ENCODE measurements at places on chromosomes 5 and 9.

DNA sequence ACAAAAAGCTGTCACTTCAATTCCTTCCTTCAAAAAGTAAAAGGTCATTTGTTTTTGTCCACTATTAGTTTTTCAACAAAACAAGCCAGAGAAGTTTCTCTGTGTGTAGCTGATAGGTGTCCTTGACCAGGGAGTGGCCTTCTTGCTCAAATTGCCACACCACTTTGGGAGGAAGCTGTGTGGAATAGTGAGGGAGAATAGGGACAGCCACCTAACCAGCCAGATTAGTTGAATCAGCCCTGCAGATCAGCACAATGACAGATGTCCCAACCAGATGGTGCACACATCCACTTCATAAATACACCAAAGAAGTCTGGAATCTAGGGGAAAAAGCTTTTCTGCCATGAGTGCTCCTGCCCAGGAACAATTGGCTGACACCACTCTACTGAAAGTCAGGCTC, 37.2 kb downstream of the NREP start:
- DNase-seq, result no peak

- no peak for DNase-seq
Measured at GRCh38 chr5:119750887-119751733, 121.8 kb downstream of the FAM170A start.

GRCh38 chr5:173530547-173530946, 85.9 kb downstream of the BOD1 start:
- peak; percentile 43 for DNase-seq

DNA sequence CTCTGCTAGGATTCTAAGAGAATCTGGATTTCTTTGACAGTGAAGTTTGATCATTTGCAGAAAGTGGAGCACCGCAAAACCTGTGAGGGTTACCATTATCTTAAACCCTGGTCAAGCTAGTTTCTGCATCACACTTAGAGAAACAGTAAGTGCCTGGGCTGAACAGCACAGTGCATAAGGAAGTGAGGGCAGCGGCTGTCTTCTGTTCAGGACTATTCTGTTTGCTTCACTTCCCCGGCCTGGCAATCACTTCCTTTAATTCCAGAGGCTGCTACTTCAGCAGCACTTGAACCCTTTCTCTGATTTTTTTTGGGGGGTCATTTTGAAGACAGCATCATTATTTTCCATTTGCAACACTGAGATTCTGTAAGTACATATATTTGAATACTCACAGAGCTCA, 32.0 kb downstream of the SEMA6A start:
- peak; percentile 25 for DNase-seq

DNA sequence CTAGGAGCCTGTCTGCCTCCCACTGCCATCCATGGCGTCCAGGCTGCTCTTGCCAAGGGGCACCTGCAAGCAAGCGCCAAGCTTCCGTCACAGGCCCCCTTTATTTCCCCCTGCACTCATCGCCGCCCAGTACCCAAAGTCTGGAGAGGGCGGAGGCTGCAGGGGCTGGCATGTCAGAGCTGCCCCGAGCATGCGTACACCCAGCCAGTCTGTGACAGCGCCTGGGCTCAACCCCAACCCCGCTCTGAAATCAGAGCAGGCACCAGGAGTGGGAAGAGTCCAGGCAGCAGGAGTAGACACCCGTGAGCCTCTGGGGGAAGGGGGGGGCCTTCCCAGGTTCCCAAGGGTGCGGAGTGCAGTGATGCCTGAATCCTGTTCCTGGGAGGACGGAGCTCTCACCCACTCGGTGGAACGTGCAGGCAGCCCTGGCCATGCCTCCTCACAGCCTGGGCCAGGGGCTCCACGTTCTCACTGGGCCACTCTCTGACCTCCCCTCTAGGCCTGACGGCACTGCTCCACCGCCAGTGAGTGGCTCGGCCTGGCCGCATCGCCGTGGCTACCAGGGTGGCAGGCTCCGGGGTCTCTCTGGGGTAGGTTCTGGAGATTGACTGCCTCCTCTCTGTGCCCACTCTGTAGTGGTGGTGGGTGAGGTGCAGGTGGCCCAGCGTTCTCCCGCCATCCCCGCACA, 469.0 kb downstream of the CDH9 start:
- no peak for DNase-seq

DNA sequence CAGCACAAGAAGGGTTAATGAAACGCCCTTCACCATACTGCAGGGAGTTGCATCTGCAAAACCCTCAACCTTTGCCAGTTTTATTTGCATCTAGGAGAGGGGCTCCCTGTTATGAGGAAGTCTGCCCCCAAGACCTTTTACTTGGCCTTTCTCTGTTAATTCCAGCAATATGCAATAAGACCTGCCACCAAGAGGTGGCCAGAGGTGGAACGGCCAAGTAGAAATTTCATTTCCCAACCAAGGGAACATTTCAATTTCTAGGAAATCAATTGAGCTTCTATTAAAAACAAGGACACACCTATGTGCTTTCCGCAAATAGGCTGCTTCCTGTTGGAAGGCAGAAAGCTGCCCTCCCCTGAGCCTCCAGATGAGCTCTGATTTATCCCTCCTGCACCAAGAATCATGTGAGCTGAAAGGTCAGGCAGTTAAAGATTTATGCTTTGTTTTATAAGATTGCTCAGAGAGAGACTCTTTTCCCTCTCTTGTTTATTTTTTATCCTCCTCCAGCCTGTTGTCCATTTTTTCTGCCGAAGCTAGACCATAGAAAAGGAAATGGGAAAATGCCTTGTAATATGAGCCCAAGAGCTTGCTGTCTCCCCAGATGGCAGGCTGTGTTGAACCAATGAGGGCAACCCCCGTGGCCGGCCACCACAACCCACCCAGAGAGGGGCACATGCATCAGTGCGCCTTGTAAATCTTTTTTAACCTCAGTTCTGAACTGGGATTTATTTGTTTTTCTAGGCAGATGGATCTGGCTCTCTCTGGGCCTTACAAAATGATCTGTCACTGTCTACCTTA, 572.8 kb downstream of the TLE1 start:
- DNase-seq, result no peak

GRCh38 chr9:91844190-91844589, 105.8 kb downstream of the ROR2 start:
- DNase-seq, result peak; percentile 72
